Smooth muscle cell of the umbilical artery (primary cell): ENCODE measurements at places on chromosomes 12 and 14. TPM values are rescaled to one million over a fixed set of nuclear protein-coding genes. Genes with fewer than 3 reads are reported as not detected.

GUCY2C gene
- total RNA-seq = not detected in 2 replicates

HOTAIR gene
- total RNA-seq = 5.7 and 6.2 TPM in 2 replicates

SLC6A15 gene
- 5.6 and 16.0 TPM in 2 replicates for total RNA-seq

ATP5F1B gene
- 384 and 483 TPM in 2 replicates for total RNA-seq

FKBP11 gene
- total RNA-seq = 32.1 and 40.5 TPM in 2 replicates

C12orf54 gene
- total RNA-seq = not detected in 2 replicates

CLEC1B gene
- not detected in 2 replicates for total RNA-seq

MYO1H gene
- not detected in 2 replicates for total RNA-seq

SLC39A9 gene
- total RNA-seq = 121 and 198 TPM in 2 replicates
